Activated CD4-positive, alpha-beta T cell treated with anti-CD3 and anti-CD28 coated beads for 4 hours (primary cell): ENCODE measurements at places on chromosomes 12 and 14.

DNA sequence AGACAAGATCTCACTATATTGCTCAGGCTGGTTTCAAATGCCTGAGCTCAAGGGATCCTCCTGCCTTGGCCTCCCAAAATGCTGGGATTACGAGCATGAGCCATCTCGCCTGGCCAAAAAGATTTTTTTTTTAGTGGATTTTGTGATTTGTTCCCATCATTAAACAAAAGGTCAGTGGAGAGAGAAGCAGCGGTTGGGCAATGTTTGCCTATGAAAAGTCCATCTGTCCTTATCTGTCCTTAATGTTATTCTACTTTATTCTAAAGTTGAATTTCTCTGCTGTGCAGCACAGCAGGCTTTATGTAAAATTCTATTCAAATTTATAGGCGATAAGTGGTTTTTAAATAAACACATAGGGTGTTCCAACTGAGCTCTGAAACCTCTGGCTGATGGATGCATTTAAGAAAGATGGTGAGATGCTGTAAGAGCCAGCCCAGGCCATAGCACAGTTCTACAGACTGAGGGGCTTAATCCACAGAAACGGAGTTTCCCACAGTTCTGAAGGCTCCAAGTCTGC is 18.8 kb downstream of the HCAR2 start:
- no peak for DNase-seq

- DNase-seq: no peak
Observed at GRCh38 chr12:103998976-103999375, 33.3 kb downstream of the TDG start.

DNA sequence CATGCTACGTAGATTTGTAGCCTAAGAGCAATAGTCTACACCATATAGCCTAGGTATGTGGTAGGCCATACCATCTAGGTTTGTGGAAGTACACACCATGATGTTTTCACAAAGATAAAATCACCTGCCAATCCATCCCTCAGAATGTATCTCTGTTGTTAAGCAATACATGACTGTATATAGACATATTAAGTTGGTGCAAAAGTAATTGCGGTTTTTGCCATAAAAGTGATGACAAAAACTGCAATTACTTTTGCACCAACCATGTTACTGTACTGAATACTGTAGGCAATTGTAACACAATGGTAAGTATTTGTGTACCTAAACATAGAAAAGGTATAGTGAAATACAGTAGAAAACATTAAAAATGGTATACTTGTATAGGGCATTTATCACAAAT is 40.5 kb downstream of the MGST1 start:
- DNase-seq: no peak

GRCh38 chr12:69386921-69387320 is 27.4 kb downstream of the YEATS4 start:
- DNase-seq: no peak

- no peak for DNase-seq
Observed at GRCh38 chr12:78386871-78387270, 477.7 kb upstream of the SYT1 start.

DNA sequence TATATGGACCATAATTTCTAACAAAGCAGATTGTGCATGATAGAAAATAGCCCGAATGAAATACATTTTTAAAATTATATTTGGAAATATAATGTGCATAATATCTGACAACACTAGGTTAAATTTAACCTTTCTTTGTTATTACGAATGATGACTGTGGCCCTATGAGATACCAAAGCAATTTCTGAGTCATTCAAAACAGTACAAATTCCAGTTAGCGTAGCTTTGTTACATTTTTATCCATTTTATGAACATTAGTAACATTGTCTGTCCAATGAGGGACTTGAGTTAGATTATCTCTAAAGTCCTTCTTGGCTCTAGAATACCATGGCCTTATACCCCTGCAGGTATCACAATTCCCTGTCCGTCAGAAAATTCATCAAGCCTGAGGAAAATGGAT is 39.0 kb upstream of the REP15 start:
- no peak for DNase-seq

- DNase-seq: no peak
Observed at GRCh38 chr12:105741786-105742566, 396.8 kb downstream of the NUAK1 start.

DNA sequence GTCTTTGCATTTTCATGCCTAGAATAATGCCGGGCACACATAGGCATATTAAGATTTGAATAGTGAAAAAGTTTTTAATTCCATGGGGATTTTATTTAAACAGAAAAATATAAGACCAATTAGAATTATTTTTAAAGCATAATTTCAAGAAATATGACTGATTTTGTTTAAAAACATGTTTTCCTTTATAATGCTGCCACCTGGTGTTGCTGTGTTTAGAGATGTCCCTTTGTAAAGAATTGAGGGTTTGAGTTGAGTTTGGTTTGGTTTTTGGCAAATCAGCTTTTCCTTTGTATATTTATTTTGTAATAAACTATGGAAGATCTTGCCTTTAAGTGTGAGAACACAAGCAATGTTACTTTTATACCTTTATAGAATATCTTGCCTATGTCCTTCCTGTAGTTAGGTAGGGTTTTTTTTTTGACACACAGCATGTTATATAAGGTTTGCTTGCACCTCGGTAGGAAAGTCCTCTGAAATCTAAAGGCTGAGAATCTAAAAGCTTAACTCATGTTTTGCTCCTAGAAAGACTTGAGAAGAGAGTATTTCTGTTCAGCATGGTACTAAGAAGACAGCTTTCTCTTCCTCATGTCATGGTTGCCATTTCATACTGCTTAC is 31.4 kb upstream of the SNAPC1 start:
- no peak for DNase-seq

DNA sequence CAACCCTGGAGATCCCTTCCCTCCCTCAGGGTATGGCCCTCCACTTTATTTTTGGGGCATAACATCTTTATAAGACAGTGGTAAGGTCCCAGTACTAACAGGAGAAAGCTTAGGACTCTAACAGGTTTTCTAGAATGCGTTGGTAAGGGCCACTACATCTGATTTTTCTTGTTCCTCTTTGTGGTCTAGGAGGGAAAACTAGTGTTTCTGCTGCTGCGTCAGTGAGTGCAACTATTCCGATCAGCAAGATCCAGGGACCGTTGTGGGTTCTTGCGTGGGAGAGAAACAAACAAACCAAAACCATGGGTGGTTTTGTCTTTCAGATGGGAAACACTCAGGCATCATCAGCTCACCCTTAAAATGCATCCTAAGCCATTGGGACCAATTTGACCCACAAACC is 123.6 kb upstream of the SLC16A7 start:
- no peak for DNase-seq

DNA sequence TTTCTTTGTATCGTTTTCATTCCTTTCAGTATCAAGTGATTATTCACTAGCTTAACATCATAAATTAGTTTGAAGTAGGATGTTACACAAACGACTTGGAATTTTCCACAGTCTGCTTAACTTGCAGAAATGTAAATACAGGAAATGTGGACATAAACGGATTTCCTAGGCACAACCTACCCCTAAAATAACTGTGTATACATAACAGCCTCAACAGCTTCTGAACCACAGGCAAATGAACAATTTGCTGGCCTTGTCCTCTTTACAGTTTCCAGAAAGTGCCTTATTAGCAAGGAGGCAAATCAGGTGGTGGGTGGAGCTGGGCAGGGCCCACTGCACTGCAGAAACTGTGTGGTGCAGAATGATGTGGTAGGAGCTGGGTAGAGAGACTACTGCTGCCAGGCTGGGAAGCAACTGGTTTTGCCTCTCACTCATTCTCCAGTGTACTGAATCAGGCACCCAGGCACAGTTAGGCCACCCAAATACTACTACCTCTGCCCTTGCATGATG is 14.1 kb downstream of the DRAM1 start:
- DNase-seq: no peak

- peak; percentile 35 for DNase-seq
Observed at GRCh38 chr12:13000925-13001774, 1.1 kb upstream of the HEBP1 start.

- DNase-seq: no peak
Observed at GRCh38 chr14:86777963-86778602, 1214.9 kb downstream of the GALC start.

- no peak for DNase-seq
Observed at GRCh38 chr14:71834284-71835204, 97.7 kb upstream of the RGS6 start.

- DNase-seq: no peak
Observed at GRCh38 chr14:54535646-54536045, 25.9 kb downstream of the CGRRF1 start.

GRCh38 chr12:115636546-115636945 is 640.9 kb downstream of the MED13L start:
- DNase-seq: no peak

- DNase-seq: no peak
Observed at GRCh38 chr14:23547924-23548323, 3.6 kb downstream of the ZFHX2 start.

DNA sequence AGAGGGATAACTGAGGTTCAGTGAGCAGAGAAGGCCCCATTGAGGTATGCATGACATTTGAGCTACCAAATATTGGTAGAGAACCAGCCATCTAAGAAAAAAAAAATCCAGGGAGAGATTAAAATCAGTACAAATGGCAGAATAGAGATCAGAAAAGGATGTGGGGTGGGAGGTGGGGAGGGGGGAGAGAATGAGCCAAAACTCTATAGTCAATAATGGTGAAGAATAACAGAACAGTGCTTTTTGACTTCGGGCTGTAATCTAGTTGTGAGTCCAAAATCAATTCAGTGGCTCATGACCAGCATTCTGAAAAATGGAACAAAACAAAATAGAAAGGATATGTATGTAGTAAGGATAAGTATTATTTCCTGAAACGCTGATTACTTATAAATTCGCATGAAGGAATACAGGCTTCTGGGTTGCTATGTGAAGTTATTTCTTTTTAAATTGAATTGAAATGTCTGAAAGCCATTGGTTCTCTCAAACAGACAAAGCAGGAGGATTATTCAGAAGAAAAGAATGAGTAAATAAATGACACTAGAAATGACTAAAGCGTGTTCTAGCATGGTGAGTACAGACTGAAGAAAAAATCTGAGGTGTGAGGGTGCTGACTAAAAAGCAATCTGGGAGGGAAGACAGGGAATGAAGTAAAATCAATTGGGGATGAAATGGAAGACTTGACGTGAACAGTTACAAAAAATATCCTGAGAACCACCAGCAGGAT is 72.4 kb downstream of the ATP2B1 start:
- no peak for DNase-seq

DNA sequence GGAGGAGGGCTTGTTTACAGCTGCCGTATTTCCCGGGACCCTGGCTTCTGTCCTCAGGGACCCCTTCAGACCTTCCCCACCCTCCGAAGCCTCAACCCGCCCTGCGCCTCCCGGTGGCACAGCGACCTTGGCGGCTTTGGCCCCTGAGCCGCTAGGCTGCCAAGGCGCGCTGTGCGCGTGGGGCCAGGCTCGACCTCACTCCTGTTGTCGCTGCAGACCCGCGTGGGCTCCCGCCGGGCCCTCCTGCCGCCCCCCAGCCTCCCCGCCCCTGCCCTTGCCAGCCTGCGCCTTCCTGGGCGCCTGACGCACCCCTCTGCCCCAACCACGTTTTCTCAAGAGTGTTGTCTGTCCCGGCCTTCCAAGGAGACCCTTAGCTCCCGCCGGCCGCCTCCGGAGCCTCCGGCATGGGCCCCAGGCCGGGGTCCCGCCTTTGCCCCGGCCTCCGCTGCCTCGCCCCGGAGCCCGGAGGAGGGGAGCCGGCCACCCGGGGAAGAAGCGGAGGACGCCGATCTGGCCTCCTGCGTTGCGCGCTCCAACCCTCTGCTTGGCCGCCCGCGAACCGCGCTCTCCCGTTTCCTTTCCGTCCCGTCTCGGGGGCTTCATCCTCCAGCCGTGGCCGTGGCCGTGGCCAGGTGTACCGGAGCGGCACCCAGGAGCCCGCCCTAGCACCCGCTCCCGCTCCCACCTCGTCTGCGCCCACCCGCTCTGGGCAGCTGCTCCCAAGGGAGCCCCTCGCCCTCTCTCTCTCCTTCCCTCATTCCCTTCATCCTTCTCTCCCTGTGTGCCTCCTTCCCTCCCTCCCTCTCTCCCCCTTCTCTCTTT is 19.9 kb downstream of the PPP2R5C start:
- peak; percentile 21 for DNase-seq

GRCh38 chr14:65731933-65732506 is 319.5 kb downstream of the FUT8 start:
- DNase-seq: no peak

DNA sequence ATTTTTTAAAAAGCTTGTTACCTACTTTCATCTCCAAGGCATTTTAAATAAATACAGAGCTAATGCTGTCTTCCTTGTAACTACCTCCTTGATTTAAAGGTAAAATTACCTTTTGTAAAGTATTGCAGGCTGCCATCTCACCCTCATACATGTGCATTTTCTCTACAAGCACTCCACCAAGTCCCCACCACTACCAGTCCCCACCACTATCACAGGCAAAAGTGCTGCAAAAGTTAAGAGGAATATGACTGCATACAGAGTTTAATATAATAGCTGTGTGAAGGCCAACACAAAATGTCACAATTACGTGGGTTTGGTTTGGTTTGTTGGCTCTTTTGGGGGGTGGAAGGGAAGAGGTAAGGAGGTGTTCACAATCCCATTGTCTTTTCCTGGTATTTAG is 9.6 kb downstream of the SIX1 start:
- no peak for DNase-seq
